ENCODE measurements at places on chromosomes 6 and 20.

GRCh38 chr20:34294563-34294962 is 8.6 kb downstream of the AHCY start:
- H3K27ac ChIP-seq, result no peak overlapping the region
- H3K4me3 ChIP-seq, result no peak overlapping the region
- DNase-seq, result no peak
- peaks cover 2% of the 10 kb centered on the region for H3K27me3 ChIP-seq
- H3K4me1 ChIP-seq, result peaks cover 9% of the 10 kb centered on the region

GRCh38 chr6:22800451-22800850 is 231.1 kb downstream of the HDGFL1 start:
- H3K4me1 ChIP-seq, result no peaks in the 10 kb centered on the region
- peaks cover 8% of the 10 kb centered on the region for H3K36me3 ChIP-seq
- no peak for DNase-seq
- H3K4me3 ChIP-seq, result no peak overlapping the region
- no peak overlapping the region for H3K27ac ChIP-seq

DNA sequence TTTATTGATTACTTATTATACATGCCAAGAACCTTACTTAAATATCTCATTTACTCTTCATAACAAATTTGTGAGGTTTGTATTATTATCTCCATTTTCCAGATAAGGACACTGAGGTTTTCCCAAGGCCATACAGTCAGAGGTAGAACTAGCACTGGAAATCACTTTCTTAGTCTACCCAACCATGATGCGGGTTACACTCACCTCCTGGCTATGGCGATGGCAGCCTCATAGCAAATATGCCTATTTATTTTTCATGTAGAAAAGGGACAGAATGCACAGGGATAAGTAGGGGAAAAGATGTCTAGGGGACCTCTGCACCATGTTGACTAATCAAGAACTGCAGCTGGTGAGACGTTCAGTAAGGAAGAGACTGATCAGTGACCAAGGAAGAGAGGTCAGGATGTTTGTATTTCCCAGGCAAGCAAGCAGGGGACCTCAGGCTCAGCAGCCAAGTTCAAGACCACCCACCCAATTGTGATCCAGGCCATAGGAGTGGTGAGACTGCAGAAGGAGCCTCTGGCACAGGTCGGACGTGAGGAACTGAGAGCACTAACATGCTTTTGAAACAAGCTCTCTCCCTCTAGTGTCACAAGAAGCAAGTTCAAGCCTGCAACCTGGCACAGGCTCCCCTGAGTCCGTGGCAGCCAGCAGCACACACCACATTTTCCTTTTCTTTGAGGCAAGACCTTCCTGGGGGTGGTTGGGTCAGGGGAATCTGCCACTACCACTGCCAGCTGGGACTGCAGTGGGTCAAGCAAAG is 97.8 kb downstream of the GMPR start:
- H3K27ac ChIP-seq, result no peak overlapping the region
- no peaks in the 10 kb centered on the region for H3K36me3 ChIP-seq
- peaks cover 35% of the 10 kb centered on the region for H3K4me1 ChIP-seq
- DNase-seq, result no peak
- H3K27me3 ChIP-seq, result peaks cover 6% of the 10 kb centered on the region

- H3K36me3 ChIP-seq, result no peaks in the 10 kb centered on the region
- no peaks in the 10 kb centered on the region for H3K27me3 ChIP-seq
- H3K4me3 ChIP-seq, result no peak overlapping the region
- no peak overlapping the region for H3K27ac ChIP-seq
- H3K4me1 ChIP-seq, result peaks cover 7% of the 10 kb centered on the region
These were observed 117.6 kb upstream of the UST start for GRCh38 chr6:148629181-148629580.

DNA sequence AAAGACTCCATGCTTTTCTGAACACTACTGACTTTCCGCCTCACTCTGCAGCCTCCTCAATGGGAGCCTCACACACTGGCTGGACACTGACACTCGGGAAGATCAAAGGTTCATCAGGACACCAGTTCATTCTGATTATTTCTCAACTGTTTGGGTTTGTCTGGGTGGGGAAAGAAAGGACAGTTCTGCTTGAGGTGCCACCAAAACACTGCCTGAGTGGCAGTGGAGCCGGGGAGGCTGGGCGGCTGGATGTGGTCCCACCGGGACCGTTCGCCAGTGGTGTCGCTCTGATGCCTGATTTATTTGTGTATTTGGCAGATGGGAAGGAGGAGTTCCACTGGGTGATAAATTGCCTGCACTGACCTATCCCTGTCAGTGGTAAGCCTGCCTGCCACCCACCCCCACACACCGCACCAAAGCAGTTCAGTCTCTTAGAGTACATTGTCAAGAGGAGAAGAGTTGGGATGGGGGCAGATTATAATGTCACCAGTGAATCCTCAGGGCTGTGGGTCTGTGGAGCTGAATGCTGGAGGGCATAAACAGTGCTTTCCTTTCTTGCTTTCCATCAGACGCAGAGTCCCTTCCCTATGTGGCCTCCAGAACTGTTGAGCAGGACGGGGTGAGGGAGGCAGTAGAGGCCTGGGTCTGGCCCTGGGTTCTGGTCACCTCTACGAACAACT is 49.8 kb downstream of the EDN1 start:
- no peak for DNase-seq
- H3K4me3 ChIP-seq, result no peak overlapping the region
- H3K4me1 ChIP-seq, result no peaks in the 10 kb centered on the region
- H3K27ac ChIP-seq, result no peak overlapping the region
- no peaks in the 10 kb centered on the region for H3K36me3 ChIP-seq
- H3K27me3 ChIP-seq, result peaks cover 2% of the 10 kb centered on the region

DNA sequence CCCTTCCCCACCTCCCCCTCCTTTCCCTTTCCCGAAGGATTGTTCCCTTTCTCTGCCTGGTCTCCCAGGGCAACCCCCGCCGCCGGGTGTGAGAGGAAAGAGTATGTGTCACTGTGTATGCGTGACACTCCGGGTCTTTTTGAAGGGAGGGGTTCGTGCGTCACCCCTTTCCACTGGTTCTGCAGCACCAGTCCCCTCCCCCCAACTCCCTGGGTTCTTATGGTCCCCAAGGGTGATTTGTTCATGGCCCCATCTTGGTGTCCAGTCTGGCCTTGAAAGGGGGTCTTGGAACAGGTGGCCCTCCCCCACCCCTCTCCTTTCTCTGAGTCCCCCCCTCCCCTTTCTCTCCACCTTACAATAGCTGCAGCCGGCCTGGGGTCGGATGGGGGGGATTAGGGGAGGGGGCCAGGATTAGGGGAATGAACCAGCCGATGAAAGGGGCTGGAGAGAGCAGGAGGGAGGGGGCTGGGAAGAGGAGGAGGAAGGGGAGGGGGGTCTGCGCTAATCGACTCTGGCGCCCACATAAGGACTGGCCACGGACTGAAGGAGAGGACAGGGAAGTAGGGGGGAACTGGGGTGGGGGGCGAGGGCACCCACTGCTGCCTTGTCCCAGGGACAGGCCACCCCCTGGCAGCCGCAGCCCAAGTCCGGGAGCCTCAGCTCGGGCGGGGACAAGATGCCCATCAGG is 1.3 kb upstream of the RING1 start:
- peaks cover 19% of the 10 kb centered on the region for H3K4me1 ChIP-seq
- peak overlapping the region; percentile 74 for H3K4me3 ChIP-seq
- H3K27ac ChIP-seq, result no peak overlapping the region
- H3K36me3 ChIP-seq, result no peaks in the 10 kb centered on the region

DNA sequence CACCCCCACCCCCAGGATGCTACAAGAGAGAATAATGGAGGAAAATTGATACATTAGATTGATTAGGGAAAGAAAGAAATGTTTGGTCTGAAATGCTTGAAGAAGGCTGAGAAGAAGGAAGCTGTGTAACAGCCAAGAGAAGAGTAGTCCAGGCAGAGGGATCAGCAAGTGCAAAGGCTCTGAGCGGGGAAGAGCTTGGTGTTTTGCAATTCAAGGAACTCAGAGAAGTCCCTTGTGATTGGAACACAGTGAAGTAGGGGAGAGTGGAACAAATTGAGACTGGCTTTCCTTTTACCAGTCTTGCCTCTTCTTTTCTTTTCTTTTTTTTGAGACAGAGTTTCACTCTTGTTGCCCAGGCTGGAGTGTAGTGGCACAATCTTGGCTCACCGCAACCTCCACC is 76.6 kb upstream of the CHD6 start:
- H3K4me1 ChIP-seq, result peaks cover 8% of the 10 kb centered on the region
- H3K4me3 ChIP-seq, result no peak overlapping the region
- no peak for DNase-seq
- no peaks in the 10 kb centered on the region for H3K36me3 ChIP-seq

DNA sequence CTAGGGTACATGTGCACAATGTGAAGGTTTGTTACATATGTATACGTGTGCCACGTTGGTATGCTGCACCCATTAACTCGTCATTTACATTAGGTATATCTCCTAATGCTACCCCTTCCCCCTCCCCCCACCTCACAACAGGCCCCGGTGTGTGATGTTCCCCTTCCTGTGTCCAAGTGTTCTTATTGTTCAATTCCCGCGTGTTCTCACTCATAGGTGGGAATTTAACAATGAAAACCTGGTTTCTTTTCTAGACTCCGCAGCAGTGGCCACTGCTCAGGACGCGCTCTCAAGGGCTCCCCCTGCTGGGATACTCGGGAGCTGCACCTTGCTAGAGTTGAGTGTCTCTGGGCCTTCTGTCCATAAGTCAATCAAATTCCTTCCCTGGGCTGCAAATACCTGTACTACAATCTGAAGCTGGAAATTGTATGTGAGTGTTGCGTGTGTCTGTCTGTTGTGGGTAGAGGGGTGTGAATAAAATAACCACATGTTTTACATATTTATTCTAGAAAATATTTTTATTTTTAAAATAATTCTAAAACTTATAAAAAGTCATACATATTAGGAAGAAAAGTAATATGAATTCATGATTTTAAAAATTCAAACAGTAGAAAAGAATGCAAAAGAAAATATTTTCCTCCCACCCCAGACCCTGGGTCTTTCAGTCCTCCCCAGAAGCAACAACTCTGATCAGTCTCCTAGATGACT is 8.2 kb upstream of the CEP250 start:
- no peaks in the 10 kb centered on the region for H3K36me3 ChIP-seq
- peak; percentile 97 for DNase-seq
- no peak overlapping the region for H3K27ac ChIP-seq

DNA sequence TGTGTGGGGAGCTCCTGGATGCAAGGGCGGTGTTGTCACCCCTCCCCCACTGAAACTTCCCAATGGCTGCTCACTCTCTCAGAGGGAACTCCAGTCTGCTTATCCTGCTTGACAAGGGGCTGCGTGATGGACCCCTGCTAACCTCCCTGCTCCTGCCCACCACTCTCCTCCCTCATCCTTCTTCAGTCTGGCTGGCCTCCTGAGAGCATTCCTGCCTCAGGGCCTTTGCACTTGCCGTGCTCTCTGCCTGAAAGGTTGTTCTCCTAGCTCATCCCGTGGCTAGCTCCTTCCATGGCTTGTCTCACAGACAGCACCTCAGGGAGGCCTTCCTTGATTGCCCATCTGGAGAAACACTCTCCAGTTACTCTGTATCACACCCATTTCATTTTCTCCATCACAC is 73.9 kb upstream of the ZNFX1 start:
- peaks cover 5% of the 10 kb centered on the region for H3K27me3 ChIP-seq
- DNase-seq, result no peak
- no peaks in the 10 kb centered on the region for H3K36me3 ChIP-seq
- no peak overlapping the region for H3K27ac ChIP-seq
- H3K4me3 ChIP-seq, result no peak overlapping the region

DNA sequence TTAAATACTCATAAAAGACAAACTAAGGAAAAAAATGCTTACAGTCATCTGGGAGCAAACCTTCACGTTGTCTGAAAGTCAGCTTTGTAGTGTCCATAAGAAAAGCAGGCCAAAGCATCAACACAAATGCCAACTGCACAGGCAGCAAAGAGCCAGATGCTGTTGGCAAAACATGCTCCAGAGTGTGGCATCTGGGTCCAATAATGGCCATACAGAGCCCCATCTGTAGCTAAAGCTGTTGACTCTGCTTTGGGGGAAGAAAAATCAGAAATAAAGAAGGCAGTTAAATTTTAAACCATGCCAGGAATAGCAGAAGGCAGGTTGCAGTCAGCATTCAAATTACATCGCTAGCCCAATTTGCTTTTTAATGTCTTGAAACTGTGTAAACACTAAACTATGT is 776.3 kb downstream of the EYS start:
- peak overlapping the region; percentile 91 for H3K27ac ChIP-seq
- H3K4me1 ChIP-seq, result peaks cover 16% of the 10 kb centered on the region
- DNase-seq, result peak; percentile 52
- H3K36me3 ChIP-seq, result no peaks in the 10 kb centered on the region
- peaks cover 3% of the 10 kb centered on the region for H3K27me3 ChIP-seq

GRCh38 chr20:44959082-44959637 is 1.0 kb downstream of the TOMM34 start:
- H3K4me1 ChIP-seq, result peaks cover 15% of the 10 kb centered on the region
- H3K27ac ChIP-seq, result peak overlapping the region; percentile 9
- DNase-seq, result no peak
- no peaks in the 10 kb centered on the region for H3K36me3 ChIP-seq
- H3K4me3 ChIP-seq, result peak overlapping the region; percentile 89

DNA sequence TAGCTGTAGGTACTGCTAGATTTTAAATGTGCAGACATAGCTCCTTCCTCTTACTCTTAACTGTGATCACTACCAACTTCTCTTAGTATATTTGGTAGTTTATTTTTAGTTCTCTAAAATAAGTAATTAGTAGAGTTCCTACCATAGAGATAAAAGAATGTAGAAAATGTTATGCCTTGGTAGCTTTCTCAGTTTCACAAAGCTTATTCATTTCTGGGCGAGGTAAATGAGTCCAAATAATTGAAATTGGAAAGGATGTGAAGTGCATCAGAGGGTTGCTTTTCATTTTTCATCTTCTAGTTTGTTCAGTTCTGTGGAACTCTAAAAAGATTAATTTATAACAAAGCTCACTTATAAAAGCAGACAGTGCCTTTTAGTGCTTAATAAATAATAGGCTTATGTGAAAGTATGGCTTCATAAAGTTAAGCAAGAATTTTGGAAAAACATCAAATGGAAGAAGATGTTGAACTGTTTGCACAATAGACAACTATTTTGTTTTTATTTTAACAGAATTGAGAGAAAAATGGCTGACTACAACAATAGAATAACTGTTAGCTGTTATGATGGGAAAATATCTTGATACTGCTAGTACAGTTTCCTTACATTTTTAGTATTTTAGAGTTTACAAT is 303.7 kb downstream of the UTRN start:
- DNase-seq, result no peak
- no peaks in the 10 kb centered on the region for H3K36me3 ChIP-seq
- no peaks in the 10 kb centered on the region for H3K27me3 ChIP-seq
- H3K4me1 ChIP-seq, result peaks cover 2% of the 10 kb centered on the region
